ENCODE measurements at places on chromosomes 7 and 10.

- DNase-seq, result no peak
Observed at GRCh38 chr10:129956876-129957673, 7.0 kb downstream of the EBF3 start.

DNA sequence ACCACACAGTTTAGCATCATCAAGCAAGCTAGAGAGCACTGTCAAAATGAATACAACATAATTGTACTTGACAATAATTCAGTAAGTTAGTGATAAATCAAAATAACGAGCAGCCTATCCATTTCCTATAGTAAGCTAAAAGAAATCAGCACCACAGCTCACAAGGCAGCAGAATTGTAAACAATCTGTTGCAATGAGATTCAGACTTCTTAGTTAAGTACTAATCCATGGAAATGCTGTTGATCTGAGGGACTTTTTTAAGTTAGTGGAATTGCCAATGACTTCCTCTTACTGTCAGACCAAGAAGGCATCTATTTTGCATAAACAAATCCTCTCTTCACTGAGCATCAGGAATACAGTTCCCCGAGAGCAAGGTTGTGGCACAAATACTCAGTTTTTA is 136.6 kb upstream of the CCDC6 start:
- no peak for DNase-seq

DNA sequence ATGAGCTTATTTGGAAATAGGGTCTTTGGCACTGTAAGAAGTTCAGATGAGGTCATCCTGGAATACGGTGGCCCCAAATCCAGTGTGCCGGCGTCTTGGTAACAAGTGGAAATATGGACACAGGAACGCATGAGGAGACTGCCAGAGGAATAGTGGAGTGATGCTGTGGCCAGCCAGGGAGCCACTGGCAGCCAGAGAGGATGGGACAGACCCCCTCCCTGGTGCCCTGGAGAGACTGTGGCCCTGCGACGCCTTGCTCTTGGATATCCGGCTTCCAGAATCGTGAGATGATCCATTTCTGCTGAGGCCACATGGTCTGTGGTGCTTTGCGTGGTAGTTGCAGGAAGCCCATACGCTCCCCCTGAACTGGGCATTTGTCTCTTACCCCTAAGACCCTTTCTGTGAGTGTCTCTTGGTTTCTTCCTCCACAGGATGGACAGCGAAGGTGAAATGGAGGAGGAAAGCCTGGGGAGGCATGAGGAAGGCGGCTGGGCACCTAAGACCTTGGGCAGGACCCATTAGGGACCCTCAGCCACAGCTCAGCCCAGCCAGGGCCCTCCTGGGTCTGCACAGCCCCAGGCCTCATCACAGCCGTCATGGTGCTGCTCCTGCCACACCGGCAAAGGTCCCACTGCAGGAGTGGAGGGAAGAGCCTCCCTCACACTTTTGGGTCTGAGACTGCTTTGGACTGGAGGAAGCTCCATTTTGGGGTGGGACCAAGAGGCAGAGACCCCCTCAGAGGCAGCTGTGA is 53.6 kb downstream of the INSIG1 start:
- no peak for DNase-seq

DNA sequence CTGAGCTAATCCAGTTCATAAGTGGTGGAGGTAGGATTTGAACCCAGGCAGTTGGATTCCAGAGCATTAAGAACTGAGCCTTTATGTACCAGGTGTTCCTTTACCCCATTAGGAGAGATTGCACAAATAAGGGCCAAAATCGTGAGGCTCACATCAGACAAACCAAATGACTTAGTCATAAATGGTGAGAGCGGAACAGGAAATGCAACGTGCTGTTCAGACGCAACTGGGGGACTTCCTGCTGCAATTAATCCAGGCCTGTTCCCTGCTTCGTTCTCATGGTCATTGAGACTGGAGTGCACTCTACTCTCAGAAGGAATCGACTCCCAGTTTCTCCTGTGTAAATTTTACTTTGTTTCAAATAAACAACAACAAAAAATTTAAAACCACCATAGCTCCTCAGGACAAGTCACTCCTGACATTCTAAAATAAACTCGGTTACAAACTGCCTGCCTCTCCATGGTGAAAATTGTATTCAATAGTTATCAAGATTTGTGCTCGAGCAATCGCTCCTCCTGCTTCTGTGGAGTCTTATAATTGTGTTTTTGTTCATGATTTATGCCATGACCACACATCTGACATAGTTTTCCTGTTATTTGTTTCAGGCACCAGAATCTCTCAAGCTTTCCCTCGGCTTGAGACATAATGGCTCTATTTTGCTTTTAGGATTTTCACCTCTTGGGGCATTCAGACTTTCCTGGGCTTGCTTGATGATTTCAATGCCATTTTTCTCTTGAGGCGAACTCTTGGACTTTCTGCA is 115.3 kb upstream of the BMPER start:
- DNase-seq, result no peak

DNA sequence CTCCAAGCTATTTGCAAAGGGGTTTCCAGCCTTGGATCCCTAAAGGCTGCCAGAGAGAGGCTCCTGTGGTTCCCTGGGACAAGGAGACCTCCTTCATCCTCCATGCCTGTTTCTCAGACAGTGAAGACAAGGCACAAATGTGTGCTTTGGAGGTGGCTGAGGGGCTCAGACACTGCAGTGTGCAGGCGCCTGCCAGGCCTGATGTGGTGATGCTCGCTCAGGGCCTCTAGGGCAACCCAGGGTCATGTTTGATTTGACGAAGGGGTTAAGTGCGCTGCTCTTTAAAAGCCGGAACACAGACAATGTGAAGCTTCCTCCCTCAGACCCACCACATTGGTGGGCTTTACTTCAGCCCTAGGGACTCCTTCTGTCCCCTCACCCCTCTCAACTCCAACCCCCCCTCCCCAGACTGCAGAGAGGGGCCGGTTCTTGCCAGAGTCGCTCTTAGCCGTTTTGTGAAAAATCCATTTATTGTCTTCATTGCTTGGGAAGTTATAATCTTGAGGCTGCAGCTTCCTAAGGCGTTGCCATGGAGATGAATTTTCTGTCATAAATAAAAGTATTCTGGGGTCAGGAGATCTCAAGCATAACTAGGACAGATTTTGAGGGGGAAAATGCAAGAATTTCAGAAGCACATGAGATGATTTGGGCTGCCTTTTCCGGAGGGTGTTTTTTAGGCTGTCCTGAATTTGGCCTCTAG is 35.8 kb downstream of the PDGFA start:
- no peak for DNase-seq

DNA sequence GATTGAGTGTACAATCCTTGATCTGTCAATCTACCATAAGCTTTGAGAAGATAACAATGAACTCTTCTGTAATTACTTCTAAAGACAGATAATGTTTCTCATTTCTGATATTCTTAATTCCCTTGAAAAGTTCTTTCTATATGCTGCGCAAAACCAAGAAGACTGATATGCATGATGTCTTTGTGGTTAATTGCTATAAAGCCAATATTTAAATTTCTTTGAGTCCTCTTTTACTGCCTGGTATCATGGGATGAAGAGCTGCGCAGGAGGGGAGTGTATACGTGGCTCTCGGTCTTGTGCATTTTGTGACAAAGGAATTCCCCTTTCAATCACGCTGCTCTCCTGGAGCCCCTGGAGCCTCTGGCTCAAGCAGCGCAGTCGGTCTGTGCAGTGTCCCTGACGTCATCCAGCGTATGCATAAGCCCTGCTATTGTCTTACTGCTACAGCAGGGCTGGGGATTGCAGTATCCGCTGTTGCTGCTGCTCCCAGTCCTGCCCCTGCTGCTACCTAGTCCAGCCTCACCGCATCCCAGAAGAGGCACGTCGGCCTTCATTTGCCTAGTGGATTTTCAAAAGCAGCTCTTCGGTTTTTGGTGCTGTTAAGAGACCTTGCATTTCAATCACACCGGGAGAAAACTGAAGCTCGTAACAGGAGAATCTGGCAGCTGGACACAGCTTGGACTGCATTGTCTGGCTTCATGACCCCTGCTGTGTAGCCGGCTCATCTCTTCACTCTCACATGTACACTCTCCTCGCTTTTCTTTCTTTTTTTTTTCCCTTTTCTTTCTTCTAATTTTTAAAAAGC is 66.7 kb downstream of the ST7 start:
- DNase-seq, result no peak

GRCh38 chr10:91340613-91341362 is 69.4 kb upstream of the HECTD2 start:
- peak; percentile 49 for DNase-seq

- DNase-seq, result no peak
Observed at GRCh38 chr10:6912424-6912823, 332.3 kb upstream of the PRKCQ start.

GRCh38 chr7:99244939-99245338 is 27.7 kb upstream of the MYH16 start:
- peak; percentile 67 for DNase-seq

- no peak for DNase-seq
Observed at GRCh38 chr7:142436601-142437000, 178.7 kb upstream of the PRSS58 start.

DNA sequence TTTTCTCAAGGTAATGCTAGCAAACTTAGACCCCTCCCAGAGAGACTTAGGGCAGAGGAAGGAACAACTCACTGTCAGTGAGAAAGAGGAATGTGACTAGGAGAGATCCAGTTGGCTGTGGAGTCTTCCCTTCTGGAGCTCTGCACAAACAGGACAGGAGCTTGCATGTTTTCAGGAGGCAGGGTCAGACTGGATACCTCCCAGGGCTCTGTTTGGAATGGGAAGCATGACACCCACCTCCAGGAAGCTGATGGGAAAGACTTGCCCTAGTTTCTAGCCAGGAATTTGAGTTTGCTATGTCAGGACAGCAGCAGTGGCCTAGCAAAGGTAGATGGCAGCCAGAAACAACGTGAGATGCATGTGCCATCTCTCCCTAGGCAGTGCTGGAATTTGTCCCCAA is 40.6 kb downstream of the GHRHR start:
- DNase-seq, result no peak

DNA sequence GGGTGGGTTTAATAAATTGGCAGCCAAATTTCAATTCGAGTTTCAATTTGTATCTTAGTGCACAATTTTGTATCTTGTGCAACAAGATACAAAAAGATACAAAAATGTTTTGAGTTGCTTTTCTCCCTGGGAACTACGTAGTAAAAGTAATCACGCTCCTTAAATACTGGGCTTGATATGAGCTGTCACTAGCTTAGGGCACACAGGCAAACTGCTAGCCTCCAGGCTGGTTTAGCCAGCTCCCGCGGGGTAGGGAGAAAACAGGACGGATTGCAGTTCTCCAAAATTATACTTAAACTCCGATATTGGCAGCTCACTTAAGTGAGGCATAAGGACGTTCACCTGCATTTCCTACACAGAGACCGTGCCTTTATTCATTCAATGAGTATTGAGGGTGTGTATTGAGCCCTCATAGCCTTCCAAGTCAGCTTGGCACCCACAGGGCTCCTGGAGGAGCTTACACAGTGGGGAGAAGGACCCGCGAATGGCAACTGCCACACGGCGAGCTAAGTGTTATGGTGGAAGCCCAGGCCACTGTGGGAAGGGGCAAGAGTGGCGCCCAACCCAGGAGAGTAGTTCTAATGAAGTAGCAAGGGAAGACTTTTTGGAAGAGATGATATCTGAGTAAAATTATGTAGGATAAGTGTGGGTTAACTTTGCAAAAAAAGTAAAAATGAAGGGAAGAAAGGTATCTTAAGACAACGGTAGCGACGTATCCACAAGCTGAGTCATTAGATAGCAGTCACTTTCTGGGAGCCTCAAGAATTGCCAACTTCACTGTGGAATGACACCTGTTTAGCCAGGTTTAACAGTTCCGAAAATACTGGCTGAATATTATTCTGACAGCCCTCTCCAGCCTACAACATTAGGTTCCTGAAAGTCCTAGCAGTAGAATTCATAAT is 1.6 kb upstream of the EPC1 start:
- no peak for DNase-seq

GRCh38 chr10:97852277-97852676 is 2.6 kb downstream of the GOLGA7B start:
- DNase-seq, result no peak

GRCh38 chr7:93883078-93883916 is 7.3 kb downstream of the TFPI2 start:
- DNase-seq, result no peak

GRCh38 chr10:73759512-73760115 is 15.4 kb downstream of the SEC24C start:
- DNase-seq, result no peak

GRCh38 chr7:148994576-148994975 is 33.7 kb downstream of the PDIA4 start:
- no peak for DNase-seq

DNA sequence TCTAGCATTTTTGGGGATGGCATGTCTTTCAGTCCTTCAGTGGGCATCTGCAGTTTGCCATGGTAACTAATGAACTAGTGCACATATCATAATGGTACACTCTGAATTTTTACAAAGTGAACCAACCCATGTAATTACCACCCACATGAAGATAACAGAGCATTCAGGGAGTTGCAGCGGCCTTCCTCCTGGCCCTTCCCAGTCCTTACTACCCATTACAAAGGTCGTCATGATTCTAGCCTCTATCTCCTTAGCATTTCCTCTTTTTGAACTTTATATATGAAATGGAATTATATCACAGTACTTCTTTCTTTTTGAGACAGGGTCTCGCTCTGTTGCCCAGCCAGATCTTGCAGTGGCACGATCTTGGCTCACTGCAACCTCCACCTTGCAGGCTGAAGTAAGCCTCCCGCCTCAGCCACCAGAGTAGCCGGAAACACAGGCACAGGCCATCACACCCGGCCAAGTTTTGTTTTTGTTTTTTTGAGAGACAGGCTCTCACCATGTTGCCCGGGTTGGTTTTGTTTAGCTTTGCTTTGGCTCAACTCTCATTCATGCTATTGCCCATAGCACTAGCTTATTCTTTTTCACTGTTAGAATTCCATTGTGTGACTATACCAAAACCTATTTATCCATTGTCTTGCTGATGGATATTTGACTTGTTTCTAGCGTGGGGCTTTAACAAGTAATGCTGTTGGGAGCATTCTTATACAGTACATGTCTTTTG is 79.2 kb downstream of the APBB1IP start:
- DNase-seq, result no peak

DNA sequence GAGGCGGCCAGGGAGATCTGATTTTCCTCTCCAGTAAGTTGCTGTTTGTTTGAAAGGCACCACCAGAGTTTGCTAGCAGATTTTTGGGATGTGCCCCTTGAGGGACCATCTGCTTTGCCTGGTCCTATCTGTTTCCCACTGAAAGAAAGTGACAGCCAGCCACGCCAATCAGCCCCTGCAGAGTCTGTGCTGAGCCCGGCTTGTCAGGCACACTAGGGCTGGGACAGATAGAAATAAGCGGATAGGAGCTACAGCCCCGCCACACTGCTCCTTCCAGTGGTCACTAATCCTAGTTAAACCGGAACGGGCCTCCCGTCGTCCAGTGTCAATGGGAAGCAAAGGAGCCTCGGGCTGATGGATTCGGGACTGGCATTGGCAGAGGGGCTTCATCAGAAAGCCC is 161.9 kb upstream of the PRR15 start:
- no peak for DNase-seq

Measured in H54 (cell line).